ENCODE measurements at places on chromosomes 5 and 9.

- no peak for DNase-seq
These were observed 209.5 kb upstream of the SNX2 start for GRCh38 chr5:122565331-122565730.

DNA sequence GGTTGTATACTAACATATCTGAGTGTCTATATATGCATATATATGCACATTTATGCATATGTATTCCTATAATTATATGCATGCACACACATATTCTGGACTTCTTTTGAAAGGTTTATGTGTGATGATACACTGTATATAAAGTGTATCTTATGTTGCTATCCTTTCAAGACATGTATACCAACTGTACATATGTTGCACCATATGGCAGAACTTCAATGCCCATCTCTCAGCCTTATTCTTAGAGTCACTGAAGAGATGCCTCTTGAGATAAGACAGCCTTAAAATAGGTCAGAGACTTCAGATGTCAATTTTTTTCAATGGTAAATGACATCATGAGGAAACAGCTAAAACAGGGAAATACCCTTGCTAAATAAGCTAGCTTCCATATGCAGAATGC lies 461.4 kb downstream of the SPATA31D1 start:
- no peak for DNase-seq

DNA sequence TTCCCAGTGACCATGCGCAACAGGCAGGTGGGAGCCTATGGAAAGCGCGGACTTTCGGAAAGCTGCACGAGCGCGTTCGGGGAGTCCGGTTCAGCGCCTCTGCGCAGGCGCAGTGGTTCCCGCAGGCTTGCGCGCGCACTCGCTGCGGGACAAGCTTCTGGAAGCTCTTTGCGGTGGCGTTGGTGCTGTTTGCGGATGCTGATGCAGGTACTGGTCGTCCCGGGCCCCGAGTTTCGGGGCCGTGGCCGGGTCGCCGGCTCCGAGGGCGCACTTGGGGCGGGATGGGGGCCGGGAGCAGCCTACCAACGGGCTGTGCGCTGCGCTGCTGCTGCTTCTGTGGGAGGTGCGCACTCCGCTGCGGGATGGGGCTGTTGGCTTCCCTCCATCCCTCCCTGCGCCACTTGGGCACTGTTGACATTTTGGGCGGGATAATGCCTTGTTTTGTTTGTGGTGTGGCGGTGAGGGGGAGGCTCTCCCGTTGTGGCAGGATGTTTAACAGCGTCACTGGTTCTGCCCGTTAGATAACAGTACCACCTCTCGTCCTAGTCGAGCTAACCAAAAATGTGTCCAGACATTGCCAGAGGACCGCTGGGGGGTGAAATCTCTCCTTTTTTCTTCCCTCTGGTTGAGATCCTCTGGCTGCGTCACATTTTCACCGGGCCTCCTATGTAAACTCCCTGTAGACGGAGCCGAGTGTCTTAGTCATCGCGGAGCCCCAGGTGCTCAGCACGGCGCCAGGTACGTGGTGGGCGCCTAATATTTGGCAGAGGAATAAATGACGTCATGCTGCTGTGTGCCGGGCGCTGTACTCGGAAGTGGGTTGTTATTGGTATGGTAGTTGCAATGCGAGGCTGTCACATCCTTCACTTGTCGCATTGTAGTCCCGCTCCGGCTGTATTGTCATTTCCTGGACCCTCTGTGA lies at the start of gene ZNF483:
Gene ZNF483 (plus strand): TSS at position 124 of the 922 bp plus-strand sequence. CDS start 2,217 bp downstream, outside the sequence.
- peak; percentile 67 for DNase-seq

- DNase-seq = no peak
These were observed 280.0 kb upstream of the MAP3K1 start for GRCh38 chr5:56535347-56535746.

GRCh38 chr5:43113546-43113945 lies 7.2 kb upstream of the ZNF131 start:
- DNase-seq = no peak

DNA sequence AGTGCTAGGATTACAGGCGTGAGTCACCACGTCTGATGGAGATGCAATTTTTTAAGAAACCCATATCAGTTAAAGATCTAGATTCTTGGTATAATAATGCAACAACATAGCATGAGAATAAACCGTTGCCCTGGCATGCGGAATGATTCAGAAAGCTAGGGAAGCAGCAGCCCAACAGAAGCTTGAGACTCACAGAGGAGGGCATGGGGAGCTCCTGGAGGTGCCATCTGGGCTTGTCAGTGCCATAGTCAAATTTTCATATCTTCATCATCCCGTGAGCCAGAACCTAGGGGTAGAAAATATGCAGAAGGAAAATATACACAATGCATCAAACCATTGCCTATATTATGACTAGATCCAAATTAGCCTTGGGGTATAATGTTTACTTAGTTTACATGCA lies 118.7 kb upstream of the ADAMTS16 start:
- no peak for DNase-seq

GRCh38 chr9:114591849-114592248 lies 4.3 kb downstream of the ATP6V1G1 start:
- DNase-seq = no peak
